GM06990 (cell line): ENCODE measurements at places on chromosomes 5 and 9.

DNA sequence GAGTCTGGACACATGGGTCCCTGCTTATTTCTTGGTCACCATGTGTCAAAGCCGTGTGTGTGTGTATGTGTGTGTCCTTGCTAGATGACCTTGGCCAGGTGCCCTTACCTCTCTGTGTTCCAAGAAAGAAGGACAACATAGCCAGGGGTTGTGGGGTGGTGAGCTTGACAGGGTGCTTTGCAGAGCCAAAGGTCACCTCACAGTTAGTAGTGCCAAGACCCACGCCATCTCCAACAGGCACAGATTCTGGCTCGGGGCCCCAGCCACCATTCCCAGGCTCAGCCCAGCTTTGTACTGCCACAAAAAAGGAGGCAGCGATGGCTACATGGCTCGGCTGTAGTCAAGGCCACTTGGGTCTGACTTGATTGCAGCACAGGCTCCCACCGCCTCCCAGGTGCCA, 39.5 kb downstream of the CXXC5 start:
- DNase-seq, result no peak

DNA sequence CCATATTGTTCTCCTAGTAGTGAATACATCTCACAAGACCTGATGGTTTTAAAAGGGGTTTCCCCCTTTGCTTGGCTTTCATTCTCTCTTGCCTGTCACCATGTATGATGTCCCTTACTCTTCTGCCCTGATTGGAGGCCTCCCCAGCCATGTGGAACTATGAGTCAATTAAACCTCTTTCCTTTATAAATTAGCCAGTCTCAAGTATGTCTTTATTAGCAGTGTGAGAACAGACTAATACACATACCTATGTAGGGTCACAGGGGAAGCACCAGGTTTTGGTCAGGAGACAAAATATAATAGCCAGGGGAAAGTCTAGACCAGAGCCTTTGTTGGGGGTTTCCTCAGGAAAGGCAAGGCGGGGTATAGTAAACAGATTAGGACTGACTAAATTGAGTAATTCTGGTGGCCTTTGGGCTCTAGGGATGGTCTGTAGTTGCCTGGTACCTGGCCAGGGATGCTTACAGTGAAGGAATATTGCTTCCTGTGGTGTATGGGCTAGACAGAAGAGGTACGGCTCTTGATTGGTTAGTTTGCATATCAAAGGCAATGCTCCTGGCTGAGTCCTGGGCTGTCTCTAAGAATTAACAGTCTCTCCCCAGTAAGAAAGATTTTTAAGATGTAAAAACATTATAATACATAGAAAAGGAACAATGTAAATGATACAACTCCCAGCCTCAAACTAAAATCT, 254.5 kb downstream of the ELAVL2 start:
- DNase-seq, result no peak

DNA sequence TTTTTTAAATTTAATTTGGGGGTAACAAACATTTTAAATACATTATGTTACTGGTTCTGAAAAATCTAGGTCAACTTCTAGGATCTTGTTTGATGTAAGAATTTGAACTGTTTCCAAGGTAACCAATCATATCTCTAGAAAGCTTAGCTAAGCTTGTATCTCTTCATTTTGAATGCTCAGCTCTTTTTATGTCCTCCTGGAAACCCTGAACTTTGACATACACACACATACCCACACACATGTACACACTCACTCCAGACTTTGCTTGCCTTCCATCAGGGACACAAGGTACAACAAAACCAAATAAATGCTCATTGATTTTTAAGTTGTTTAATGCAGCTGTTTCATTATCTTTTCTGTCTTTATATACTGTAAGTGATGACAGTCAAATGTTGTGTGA, 178.5 kb downstream of the RAB3C start:
- no peak for DNase-seq

- DNase-seq, result no peak
These were observed 133.8 kb upstream of the DAB2 start for GRCh38 chr5:39558541-39558940.

DNA sequence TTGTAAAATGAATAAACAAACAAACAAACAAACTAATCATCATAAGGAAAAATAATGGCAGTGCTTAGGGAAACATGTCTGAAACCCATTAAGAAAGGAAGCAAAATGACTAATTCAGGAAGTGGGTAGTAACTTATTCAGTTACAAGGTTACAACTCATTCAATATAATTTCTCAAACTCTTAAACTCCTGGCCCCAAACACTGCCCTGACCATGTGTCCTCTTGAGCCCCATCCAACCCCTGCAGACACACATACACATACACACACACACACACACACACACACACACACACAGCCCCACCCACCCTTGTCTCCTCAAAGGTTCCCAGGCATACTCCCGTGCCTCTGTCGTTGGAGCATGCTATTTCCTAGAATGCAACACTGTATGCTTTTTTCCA, 193.9 kb downstream of the SEC61B start:
- peak; percentile 10 for DNase-seq

- DNase-seq, result no peak
These were observed 74.3 kb downstream of the MUSK start for GRCh38 chr9:110742741-110743371.

GRCh38 chr9:97615439-97616072, 17.6 kb downstream of the TSTD2 start:
- no peak for DNase-seq
